ENCODE measurements at places on chromosomes 1 and 21.
A peak's percentile ranks its signal among the peaks of the same experiment; 100 is the strongest.

- peak; percentile 43 for DNase-seq
Measured at GRCh38 chr1:119611701-119612113, 36.4 kb downstream of the ZNF697 start.

DNA sequence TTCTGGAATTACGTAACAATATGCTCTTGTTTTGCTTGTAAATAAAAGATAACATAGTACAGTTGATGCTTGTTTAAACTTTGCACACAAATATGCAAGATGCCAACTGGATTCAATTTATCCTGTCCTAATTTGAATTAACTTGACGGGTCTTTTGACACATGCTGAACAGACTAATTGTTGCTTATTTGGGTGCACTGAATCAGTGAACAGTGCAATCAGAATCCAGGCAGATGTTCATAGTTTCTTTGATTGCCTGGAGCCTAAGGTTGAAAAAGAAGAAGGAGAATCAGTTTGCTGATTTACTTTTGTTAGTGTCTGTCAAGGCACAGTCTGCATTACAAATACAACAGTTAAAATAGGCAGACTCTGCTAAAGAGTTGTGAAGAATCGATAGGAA, 307.9 kb downstream of the COL11A1 start:
- peak; percentile 9 for DNase-seq

DNA sequence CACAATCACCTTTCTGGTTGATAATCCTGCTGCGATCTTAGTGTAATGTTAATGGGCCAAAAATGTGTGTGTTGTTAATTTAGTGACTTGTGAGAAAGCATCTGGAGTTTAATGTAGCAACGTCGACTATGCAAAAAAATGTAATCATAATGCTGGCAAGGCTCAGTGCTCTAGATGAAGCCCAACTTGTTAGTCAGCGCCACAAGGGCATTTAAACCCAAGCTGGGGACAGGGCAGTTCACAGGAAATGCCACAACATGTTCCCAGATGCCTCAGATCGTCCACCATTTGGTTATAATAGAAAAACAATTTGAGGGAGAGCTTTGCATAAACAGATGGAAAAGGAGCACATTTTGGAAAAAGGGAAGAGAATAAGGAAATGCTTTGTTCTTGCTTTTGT, 585.4 kb upstream of the PLXNA2 start:
- DNase-seq = no peak

DNA sequence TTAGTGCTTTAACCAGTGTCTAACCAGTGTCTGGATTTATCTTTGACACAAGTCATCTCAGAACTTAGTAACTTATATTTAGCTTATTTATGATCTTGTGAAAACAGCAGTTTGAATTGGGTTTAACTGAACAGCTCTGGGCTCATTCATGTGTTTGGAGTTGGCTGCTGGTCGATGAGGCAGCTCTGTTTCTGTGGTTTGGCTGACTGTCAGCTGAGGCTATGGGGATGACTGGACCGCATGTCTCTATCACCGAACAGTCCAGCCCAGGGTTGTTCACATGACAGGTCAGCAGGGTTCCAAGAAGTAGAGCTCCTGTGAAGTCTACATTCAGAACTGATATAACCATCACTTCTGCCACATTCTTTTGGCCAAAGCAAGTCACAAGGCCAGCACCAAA, 29.1 kb upstream of the C21orf91 start:
- DNase-seq = peak; percentile 94

GRCh38 chr1:209549443-209550205, 33.9 kb upstream of the CAMK1G start:
- DNase-seq = no peak

GRCh38 chr21:15127437-15127836, 62.6 kb upstream of the NRIP1 start:
- DNase-seq = no peak

GRCh38 chr1:38083541-38083940, 36.9 kb upstream of the POU3F1 start:
- no peak for DNase-seq

DNA sequence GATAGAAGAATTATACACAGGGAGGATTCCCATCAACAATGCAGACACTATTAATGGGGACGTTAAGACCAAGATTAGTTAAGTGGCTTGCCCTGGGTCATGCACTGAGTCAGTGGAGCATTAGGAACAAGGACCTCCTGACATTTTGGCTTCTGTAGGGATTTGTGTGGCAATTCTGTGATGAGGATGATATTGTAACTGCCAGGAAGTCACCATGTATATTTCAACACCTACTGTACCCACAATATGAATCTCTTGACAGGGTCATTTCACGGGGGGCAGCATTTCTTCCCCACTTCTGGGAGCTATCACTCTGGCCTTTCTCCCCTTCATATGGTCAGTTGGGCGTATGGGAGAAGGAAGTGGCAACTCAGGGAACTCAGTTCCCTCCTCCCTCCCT, 134.9 kb downstream of the RUNX1 start:
- peak; percentile 52 for DNase-seq

DNA sequence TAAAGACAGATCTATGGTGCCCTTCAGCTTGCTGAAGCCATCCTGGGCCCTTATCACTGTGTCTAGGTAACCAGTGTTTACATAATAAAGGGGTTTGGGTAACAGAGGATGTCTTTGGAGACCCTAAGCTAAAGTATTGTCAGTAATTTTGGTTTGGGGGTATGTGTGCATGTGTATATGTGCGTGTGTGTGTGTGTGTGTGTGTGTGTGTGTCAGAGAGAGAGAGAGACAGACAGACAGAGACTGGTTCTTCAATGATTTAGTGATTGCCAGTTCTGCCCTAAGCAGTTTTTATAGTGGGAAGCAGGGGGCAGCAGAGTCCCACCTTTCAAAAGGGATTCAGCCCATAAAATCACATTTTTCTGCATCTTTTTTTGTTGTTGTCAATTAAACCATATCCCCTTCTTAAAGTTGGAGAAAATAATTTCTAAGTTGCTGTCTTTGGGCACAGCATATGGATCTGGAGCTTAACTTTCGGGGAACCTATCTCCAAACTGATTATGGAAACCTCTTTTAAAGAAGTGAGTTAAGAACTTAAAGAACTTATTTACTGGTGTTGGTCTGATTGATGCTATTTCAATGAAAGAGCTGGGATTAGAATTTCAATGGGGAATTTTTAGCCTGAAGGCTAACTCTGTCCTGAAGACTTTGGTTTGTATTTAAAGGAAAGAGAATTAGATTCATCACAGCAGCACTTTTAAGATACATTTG, 51.1 kb downstream of the ZNF326 start:
- DNase-seq = peak; percentile 24

GRCh38 chr21:33299181-33299752, 25.5 kb upstream of the IFNAR1 start:
- no peak for DNase-seq

DNA sequence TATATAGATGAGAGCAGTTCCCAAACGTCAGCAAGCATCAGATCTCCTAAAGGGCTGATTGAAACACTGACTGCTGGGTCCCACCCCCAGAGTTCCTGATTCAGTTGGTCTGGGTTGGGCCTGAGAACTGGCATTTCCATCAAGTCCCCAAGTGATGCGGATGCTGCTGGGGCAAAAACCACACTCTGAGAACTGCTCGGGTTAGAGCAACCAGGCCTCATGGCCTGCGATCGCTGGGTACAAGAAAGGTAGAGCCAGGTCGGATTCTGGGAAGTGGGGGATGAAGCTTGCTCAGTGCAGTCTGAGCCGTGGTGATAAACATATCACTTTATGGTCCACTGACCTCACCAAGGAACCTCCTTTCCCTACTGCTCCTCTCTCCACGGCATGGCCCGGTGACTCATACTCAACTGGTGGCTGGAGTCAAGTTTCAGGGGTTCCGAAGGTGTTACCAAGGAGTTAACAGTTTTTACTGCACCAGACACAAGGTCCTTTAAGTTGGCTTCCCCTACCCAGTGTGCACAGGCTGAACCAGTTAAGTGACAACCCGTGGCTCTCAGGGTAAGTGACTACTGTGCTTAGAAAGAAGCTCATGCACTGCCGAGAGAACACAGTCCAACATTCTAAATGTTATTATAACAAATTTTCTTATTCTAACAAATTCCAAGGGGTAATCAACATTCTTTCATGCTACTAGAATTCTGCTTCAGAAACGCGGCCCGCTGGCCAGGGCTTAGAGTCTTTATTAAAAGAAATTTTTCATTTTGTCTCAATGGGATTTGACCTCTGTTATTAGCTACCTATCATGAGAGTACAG, 153.5 kb downstream of the TGFBR3 start:
- DNase-seq = peak; percentile 80

GRCh38 chr1:9164919-9165318, 36.0 kb upstream of the GPR157 start:
- no peak for DNase-seq

DNA sequence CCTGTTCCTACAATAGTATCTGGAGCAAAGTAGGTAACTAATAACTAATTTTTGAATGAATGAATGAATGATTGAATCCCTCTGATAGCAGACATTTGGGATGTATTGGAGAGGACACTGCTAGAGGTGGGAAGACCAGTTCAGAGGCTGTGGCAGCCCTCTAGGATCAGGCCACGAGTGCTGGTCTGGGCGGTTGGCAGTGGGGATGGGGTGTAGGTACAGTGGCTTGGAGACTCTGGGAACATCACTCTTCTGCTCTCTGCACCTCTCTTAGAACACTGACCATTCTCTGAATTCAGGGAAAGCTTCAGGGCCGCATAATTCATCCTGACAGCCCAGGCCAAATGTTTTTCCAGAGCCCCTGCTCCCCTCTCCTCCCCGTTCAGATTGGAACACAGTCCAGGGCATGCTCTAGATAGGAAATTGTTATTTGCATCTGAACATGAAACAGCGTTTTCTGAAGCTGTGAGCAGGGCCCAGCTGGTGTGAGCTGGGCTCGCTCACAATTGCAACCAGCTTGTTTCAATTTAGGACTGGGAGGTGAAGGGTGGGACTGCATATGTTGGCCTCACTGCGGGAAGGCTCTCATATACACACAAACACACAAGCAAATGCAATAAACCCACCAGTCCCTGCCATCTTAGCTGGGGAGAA, 253.1 kb upstream of the USP24 start:
- no peak for DNase-seq

- no peak for DNase-seq
Measured at GRCh38 chr1:50703240-50703639, 256.8 kb downstream of the FAF1 start.

DNA sequence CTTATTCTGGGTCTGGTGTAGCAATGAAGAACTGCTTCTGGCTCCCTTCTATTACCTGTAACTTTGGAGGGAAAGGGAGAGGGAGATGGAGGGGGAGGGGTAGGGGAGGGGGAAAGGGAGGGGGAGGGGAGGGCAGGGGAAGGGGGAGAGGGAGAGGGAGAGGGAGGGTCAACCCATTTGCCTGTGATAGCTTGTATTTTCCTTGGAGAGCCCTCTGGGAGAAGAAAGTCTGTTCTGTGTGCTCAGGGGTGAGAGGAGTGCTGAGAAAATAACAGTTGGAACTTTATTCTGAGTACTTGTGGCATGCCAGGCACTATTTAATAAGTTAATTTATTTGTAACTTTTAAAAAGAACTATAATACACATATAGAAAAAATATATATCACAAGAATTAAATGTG, 70.7 kb upstream of the TSPAN2 start:
- DNase-seq = no peak
